ENCODE measurements at places on chromosomes 1 and 21. TPM values are rescaled to one million over a fixed set of nuclear protein-coding genes. Genes with fewer than 3 reads are reported as not detected.

Gene C1orf226
- 1.2 TPM for total RNA-seq

Gene TDRD5
- total RNA-seq: not detected

Gene OR2L5
- not detected for total RNA-seq

Gene MTARC2
- total RNA-seq: 1.2 TPM

Gene TMEM269
- total RNA-seq: under 0.01 TPM

Gene CSMD2
- total RNA-seq: under 0.01 TPM

Gene SGIP1
- total RNA-seq: 10.4 TPM

Gene MRPS21
- 58.7 TPM for total RNA-seq

Gene UQCRHL
- 2.8 TPM for total RNA-seq

Gene NR1I3
- not detected for total RNA-seq

Gene BNIPL
- total RNA-seq: not detected

Gene AKR7A3
- total RNA-seq: 0.89 TPM

Gene DEPDC1
- 24.8 TPM for total RNA-seq

Gene KIF26B
- total RNA-seq: 15.9 TPM

Gene PTCH2
- total RNA-seq: under 0.01 TPM

Gene PYCR2
- 53.9 TPM for total RNA-seq

Gene PCP4
- total RNA-seq: not detected

Data from myometrial cell (primary cell).